Lower lobe of right lung (tissue), 2 donors: ENCODE measurements at places on chromosomes 2 and 18. TPM values are rescaled to one million over a fixed set of nuclear protein-coding genes. Genes with fewer than 3 reads are reported as not detected.

GALNT3 gene
- total RNA-seq: 27.8 TPM

LRRFIP1 gene
- total RNA-seq: 180 TPM

DNA sequence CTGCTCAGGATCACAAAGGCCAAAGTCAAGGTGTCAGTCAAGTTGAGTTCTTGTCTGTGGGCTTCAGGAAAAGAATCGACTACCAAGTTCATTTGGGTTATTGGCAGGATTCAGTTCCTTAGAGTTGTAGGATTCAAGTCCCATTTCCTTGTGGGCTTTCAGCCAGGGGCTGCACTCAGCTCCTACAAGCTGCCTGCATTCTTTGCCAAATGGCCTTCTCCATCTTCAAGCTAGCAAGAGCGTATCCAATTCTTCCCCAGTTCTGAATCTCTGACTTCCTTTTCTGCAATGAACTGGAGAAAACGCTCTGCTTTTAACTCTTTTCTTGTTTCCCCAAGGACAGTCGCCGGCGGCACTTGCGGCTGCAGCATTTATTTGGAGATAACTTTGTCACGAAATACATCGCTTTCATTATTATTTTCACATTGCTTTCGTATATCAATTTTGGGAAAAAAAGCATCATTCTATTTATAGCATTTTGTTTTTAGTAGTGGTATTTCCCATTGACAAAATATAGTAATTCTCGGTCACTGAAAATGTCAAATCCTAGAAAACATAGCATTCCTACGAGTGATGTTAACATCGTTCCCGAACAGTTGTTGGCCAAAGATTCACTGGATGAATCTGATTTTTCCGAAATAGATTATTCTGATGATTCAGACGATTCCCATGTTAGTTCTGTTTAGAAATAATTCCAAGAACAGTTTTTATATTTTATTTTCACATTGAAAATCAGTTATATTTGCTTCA is 59.6 kb upstream of the SERPINE2 start:
- H3K4me1 ChIP-seq: no peaks in the 10 kb centered on the region
- no peak overlapping the region for H3K4me3 ChIP-seq
- DNase-seq: no peak
- no peak overlapping the region for H3K27ac ChIP-seq

- no peaks in the 10 kb centered on the region for H3K4me1 ChIP-seq
- no peak overlapping the region for H3K4me3 ChIP-seq
- H3K27ac ChIP-seq: no peak overlapping the region
Observed at GRCh38 chr18:49788327-49788898, 24.9 kb downstream of the ACAA2 start.

- no peaks in the 10 kb centered on the region for H3K4me1 ChIP-seq
- H3K36me3 ChIP-seq: no peaks in the 10 kb centered on the region
- H3K4me3 ChIP-seq: no peak overlapping the region
- no peak for DNase-seq
- no peak overlapping the region for H3K27ac ChIP-seq
- H3K27me3 ChIP-seq: no peaks in the 10 kb centered on the region
Observed at GRCh38 chr2:163630836-163631235, 105.0 kb downstream of the FIGN start.

GRCh38 chr18:46587600-46587999 is 69.4 kb downstream of the LOXHD1 start:
- no peaks in the 10 kb centered on the region for H3K4me1 ChIP-seq
- H3K27ac ChIP-seq: no peak overlapping the region
- DNase-seq: no peak
- no peaks in the 10 kb centered on the region for H3K36me3 ChIP-seq
- no peaks in the 10 kb centered on the region for H3K27me3 ChIP-seq

- DNase-seq: no peak
- no peaks in the 10 kb centered on the region for H3K4me1 ChIP-seq
- H3K27me3 ChIP-seq: no peaks in the 10 kb centered on the region
- H3K36me3 ChIP-seq: no peaks in the 10 kb centered on the region
- H3K4me3 ChIP-seq: no peak overlapping the region
Observed at GRCh38 chr18:73805991-73806390, 341.6 kb downstream of the FBXO15 start.

DNA sequence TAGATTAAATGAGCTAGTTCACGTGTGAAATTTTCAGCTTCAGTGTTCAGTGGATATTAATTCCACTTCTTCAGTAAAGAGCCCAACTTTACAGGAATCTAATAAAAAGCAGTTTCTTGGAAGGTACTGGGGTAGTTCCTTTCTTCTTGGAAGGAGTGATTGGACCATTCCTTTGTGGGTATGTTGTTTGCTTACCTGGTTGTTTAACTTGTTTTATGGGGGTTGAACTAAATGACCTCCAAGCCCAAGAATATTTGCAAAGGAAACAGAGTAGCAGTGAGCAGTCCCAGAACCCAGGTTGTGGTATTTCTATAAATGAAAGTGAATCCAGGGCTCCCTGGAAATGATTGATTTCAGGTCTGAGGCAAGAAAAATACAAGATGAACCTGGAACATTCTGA is 31.4 kb downstream of the KCNJ13 start:
- no peak overlapping the region for H3K27ac ChIP-seq
- no peaks in the 10 kb centered on the region for H3K27me3 ChIP-seq
- no peak overlapping the region for H3K4me3 ChIP-seq
- no peaks in the 10 kb centered on the region for H3K4me1 ChIP-seq
